Hindlimb muscle (tissue), 1 donor: ENCODE measurements at places on chromosomes 3 and 15.

- DNase-seq, result peak; percentile 49
These were observed 595 bp downstream of the DPH6 start for GRCh38 chr15:35545316-35545823.

DNA sequence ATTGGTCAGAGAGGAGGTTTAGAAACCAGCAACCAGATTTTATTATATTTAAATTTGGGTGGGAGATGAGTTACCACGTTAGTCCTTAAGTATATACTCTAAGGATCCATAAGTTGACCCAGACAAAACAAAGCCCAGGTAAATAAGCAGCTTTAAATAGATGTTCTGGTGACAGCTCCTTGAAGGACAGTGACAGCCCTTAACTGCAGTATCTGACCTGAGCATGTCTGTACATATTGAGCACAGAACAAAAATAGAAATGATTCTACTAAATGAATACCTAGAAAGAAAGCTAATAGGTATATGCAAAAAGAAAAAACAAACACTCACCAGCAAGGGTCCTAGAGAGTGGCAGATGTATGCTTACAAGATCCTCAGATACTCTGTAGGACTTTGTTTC is 63.0 kb downstream of the UBR1 start:
- DNase-seq, result no peak

- no peak for DNase-seq
These were observed 21.0 kb downstream of the ZDHHC3 start for GRCh38 chr3:44954962-44955361.

DNA sequence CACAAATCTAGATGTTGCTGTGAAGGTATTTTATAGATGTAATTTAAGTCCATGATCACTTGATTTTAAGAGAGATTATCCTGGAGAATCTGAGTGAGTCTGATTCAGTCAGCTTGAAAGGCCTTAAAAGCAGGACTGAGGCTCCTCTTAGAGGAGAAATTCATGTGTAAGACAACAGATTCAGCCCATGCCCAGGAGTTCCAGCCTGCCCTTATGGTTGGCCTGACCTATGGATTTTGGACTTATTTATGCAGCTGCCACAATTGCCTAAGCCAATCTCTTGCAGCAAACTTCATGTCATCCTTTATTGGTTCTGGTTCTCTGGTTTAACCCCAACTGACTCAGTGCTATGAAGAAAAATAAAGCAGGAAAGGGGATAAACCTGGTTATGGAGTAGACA is 296.5 kb upstream of the RASGRP1 start:
- no peak for DNase-seq

GRCh38 chr3:169659820-169660674 is 3.5 kb downstream of the MECOM start:
- DNase-seq, result no peak

DNA sequence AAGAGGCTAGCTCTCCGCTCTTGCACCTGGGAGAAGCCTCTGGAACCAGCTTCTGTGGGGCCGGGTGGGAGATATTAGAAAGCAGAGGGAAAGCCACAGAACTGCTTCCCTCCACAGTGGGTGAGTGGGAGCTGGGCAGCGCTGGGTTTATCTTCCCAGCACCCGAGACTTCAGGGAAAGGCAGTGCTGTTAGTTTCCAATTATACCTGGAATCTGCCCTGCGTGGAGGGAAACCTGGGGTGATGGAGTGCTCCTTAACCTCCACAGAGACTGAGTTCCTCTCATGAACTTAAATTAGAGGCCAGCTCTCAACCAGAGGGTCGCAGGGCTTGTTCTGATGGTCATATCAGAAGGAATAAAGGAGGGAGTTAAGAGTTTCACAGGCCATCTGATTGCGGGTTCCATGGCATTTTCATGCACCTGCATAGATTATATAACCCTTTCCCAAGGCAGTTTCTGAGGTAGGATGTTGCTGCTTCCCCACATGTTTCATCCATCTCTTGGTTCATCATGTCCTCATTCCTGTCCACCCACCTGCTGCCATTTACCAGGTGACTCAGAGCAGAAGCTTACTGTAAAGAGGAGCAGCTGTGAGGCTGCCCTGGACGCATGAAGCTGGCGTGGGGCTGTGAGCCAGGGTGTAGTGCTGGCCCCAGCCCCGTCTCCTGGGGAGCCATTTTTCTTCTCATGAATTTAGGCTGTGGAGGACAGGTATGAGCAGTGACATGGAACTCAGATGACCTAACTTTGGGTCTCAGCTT is 42.5 kb downstream of the CA12 start:
- no peak for DNase-seq

DNA sequence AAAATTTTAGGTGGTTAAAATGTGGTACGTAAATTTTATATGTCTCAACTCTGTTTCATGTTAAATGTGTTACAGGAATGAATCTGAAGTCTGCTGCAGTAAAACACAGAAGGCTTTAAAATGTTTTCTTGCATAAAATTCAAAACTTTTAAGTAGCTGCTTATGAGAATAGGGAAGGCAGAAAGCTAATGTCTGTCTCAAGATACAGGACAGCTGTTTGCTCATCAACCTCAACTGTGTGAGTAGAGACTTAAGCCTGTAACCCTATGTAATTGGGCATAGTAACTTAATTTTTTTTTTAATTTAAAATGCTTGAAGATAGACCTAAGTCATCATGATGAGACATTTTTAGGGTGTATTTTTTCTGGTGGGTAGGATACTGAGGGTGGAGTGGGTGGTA is 38.9 kb downstream of the ZFAND6 start:
- DNase-seq, result no peak

GRCh38 chr3:79339846-79340245 is 428.0 kb downstream of the ROBO1 start:
- DNase-seq, result no peak

DNA sequence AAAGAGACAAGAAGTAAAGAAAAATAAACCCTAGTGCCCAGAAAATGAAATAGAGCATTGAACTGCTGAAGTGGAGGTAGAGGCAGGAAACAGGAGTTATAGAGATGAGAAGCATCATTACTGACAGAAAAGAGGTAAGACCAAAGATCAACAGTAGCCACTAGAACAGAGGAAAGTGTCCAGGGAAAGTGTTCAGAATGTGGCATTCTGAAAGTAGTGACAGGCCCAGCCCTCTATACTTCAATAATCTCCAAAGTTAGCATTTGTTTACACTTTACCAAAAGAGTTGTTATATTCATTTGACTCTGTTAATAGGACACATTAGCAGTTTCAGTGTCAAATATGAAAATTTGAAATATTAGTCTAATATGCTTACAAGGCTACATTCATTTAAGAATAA is 727.1 kb upstream of the NECTIN3 start:
- DNase-seq, result no peak

DNA sequence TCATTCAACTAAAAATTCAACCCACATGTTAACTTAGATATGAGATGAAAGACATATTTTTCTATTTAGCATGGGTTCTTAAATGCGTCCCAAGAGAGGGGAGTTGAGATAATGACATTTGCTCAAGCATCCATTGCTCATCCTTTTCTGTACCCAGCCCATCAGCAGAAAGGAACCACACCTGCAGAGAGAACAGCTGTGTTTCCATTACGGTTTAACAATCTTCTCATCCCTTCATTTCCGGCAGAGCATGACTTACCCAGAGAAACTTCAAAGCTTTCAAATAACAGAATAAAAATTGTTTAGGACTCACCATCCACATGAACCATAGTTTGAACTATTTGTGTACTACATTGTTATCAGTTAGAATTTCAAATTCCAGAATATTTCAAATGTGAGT is 113.1 kb downstream of the TGFBR2 start:
- no peak for DNase-seq

DNA sequence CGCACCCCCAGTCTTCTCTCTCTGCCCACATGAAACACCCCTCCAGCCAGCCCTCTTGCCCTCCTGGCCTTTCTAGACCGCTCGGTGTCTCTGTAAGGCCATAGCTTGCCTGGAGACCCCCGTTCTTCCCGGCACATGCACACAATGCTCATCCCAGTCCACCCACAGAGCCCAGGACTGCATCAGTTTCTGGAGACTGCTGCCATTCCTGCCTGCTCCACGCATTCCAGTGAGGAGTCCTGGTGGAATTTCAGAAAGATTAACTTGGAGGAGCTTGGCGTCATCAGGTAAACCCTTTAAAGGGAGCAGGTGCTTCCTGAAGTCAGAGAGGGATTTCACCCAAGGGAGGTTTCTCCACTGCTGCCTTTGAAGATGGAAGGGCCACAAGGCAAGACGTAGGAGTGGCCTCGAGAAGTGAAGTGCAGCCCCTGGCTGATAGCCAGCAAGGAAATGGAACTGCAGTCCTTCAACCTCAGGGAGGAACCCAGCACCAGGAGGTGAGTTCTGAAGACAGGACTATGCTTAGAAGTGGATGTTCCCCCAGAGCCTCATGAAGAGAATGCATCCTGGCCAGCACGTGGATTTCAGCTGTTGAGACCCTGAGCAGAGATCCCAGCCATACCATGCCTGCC is 19.2 kb downstream of the SLC41A3 start:
- DNase-seq, result peak; percentile 17

GRCh38 chr3:69294014-69294766 is 91.7 kb downstream of the FRMD4B start:
- DNase-seq, result peak; percentile 11

DNA sequence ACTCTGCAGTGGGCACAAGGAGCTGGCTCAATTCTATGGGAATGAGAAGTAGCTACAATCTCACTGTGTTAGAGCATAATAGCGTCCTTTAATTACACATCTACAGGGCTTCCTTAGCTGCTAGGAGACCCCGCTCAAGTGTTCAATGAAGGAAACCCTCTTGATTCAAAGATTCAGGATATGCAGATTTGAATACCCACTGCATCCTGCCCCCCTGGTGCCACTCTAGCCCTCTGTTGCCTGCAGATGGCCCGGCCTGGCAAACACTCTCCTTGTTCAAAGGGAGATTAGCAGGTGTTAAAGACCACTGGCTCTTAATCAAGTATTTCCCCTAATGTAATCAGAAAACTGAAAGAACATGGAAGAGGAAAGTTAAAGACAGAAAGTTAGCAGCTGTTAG is 356.6 kb downstream of the VGLL3 start:
- DNase-seq, result no peak

DNA sequence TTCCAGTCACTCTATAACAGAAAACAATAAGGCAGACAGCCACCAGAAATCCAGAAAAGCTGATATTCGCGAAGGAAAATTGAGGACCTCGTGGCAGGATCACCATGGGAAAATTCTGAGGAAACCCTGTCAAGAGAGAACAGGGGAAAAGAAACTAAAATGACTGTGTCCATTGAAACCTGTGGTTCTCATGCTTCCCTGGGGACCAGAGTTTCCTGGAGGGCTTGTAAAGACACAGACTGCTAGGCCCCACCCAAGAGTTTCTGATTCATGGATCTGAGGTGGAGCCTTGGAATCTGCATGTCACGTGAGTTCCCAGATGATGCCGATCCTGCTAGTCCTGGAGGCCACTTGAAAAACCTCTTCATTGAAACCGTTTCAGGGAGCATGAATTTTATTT is 420.5 kb downstream of the EPHB1 start:
- DNase-seq, result no peak

- DNase-seq, result no peak
These were observed 55.4 kb upstream of the SEC13 start for GRCh38 chr3:10376353-10376752.

GRCh38 chr15:77123854-77124253 is 52.9 kb upstream of the TSPAN3 start:
- DNase-seq, result no peak

DNA sequence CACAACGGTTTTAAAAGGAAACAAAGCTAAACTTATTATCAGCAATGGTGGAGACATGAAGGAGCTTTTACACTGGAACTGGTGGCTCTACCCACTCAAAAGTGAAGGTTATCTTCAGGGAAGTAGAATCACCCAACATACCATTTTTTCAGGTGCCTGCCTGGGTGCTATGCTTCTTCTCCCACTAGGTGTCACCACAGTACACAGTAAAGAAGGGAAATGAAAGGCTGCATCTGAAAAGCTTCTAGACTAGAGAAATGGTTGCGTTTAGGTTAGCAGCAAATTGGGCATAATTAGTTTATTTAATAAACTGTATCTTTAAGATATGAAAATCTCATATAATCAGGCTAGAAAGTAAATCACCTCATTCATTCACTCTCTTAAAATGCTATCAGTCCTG is 47.0 kb upstream of the SELENOK start:
- DNase-seq, result peak; percentile 32

DNA sequence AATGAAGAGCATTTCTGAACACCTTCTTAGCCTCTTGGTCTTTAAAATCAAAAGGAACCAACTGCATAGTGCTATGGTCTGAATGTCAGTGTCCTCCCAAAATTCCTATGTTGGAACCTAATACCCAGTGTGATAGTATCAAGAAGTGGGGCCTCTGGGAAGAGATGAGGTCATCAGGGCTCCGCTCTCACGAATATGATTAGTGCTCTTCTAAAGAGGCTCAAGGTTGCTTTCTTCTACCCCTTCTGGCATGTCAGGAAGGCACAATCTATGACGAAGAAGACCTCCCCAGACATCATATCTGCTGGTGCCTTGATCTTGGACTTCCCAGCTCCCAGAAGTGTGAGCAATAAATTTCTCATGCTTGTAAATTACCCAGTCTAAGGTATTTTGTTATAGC is 209.5 kb downstream of the MAGI1 start:
- no peak for DNase-seq

DNA sequence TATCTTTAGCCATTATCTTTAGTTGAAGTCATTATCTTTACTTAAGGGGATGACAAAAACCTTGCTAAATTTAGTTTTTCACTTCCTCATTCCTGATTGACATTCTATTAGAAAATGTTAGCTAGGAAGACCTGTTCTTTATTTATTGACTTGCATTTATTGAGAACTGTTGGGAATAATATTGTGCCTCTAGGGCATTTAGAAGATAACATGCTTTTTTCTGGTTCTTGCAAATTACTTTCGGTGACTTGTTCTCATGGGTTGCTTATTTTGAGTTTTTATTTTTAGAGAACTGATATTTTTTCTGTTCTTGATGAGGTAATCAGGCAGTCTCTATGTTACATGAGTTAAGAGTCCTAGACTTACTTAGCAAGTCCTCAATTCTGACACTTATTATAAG is 48.3 kb upstream of the CTDSPL start:
- DNase-seq, result no peak

- no peak for DNase-seq
These were observed 324.6 kb downstream of the MAGI1 start for GRCh38 chr3:65714134-65714533.

DNA sequence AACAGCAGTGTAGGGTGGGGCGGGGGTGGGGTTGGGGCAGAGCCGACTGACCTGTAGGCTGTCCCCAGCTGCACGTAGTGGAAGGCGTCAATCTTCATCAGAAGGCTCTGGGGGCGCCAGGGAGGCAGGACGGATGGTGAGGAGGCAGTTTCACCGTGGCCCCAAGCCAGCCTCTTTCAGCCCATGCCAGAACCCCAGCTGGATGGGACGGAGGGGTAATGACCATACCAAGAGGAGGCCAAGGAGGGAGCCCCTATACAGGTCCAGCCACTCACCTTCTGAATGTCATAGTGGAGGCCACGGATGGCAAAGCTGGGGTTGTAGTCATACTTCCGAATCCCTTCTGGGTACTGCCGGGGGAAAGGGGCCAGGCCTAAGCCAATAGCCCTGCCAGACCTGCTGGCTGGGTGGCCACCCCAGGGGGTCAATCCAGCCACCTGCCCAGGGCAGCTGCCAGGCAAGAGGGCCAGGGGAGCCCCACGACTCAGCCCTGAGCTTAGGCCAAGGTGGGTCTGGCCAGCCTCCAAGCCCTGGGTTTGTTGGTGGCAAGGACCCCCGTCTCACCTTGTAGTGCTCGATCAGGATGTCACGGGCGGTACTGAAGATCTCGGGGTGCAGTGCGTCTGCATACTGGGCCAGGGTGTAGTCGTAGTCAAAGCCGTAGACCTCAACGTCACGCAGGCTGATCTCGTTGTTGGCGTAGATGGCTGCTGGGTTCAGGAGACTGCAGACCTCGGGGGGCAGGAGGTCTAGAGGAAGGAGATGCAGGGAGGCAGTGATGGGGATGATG is 4.9 kb downstream of the NT5DC2 start:
- DNase-seq, result no peak

- DNase-seq, result peak; percentile 26
These were observed 55.9 kb upstream of the PHLDB2 start for GRCh38 chr3:111803123-111803593.
